Colonic mucosa (tissue), 4 donors: ENCODE measurements at places on chromosomes 6 and 20. TPM values are rescaled to one million over a fixed set of nuclear protein-coding genes. Genes with fewer than 3 reads are reported as not detected.
A peak's percentile ranks its signal among the peaks of the same experiment; 100 is the strongest.

GPX5 gene
- not detected for total RNA-seq

C6orf15 gene
- total RNA-seq: not detected

- DNase-seq: peak; percentile 97
Measured at GRCh38 chr6:32984622-32985389, 16.4 kb downstream of the BRD2 start.

DNA sequence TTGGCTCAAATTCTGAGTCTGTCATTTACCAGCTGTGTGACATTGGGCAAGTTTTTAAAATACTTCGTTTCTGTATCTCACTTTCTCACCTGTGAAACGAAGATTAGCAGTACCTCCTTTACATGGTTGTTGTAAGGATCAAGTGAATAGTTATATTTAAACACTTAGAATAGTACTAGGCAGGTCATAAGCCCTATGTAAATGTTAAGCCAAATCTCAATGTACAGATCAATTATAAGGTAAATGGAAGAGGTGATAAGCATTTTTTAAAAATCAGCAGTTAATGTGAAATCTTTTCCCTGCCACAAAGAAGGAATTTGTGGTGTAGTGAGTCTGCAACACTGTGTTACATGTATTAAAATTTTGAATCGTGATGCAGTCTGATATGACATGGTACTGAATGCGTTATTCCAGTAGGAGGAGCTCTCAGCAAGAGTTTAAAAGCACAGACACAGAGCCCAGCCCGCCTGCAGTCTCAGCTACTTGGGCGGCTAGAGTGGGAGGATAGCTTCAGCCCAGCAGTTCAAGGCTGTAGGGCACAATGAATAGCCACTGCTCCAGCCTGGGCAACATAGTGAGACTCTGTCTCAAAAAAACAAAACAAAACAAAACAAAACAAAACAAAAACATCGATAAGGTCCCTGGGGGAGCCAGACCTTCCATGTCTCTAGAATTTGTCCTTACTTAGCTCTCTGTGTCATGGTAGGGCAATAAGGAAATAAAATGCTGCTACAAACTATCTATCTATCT is 46.0 kb downstream of the GTF2H5 start:
- peak; percentile 71 for DNase-seq

LY6G6D gene
- total RNA-seq: not detected

GRCh38 chr20:53617791-53618489 is 24.3 kb upstream of the ZNF217 start:
- no peak for DNase-seq

ID4 gene
- total RNA-seq: 5.3 TPM

SLA2 gene
- total RNA-seq: 0.59 TPM

GRCh38 chr6:146813554-146813953 is 214.8 kb downstream of the ADGB start:
- DNase-seq: no peak

RHAG gene
- total RNA-seq: 0.54 TPM

SPATS1 gene
- total RNA-seq: not detected

DNA sequence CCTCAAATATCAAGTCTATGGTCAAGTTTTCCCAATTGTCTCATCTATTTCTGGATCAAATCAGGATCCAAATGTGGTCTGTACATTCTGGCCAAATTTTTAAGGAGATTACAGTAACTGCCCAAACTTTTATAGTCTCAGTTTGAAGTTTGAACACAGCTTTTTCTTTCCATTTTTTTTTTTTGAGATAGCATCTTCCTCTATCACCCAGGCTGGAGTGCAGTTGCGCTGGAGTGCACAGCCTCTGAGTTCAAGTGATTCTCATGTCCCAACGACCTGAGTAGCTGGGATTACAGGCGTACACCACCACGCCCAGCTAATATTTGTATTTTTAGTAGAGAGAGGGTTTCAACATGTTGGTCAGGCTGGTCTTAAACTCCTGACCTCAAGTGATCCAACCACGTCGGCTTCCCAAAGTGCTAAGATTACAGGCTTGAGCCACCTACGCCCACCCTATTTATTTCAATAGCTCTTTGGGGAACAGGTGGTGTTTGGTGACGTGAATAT is 84.9 kb upstream of the CARMIL1 start:
- no peak for DNase-seq

COL9A3 gene
- total RNA-seq: 3.6 TPM

TBX18 gene
- 0.35 TPM for total RNA-seq

WFDC12 gene
- not detected for total RNA-seq

- DNase-seq: no peak
Measured at GRCh38 chr6:16251706-16252105, 13.3 kb downstream of the GMPR start.

OR2B6 gene
- not detected for total RNA-seq

DNA sequence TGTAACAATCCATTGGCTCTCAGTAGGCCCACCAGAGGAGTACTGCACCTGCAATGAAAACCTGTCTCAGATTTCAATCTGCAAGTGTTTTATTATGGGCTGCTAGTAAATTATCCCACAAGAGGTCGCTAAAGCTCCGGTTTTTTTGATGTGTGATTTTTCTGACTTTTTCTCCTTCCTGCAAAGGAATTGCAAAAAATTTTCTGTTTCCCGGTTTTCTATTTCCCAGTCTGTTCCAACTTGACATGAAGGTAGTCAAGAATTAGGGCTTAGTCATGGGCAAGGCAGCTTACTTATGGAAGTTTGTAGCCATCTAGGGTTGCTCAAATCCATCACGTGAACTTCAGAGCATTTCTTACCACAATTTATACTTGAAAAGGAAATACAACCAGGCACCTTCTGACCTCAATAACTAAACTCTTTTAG is 38.5 kb upstream of the AHI1 start:
- DNase-seq: no peak

NKAIN4 gene
- not detected for total RNA-seq

GRCh38 chr6:72940265-72940664 is 285.0 kb downstream of the KHDC1L start:
- no peak for DNase-seq

DNA sequence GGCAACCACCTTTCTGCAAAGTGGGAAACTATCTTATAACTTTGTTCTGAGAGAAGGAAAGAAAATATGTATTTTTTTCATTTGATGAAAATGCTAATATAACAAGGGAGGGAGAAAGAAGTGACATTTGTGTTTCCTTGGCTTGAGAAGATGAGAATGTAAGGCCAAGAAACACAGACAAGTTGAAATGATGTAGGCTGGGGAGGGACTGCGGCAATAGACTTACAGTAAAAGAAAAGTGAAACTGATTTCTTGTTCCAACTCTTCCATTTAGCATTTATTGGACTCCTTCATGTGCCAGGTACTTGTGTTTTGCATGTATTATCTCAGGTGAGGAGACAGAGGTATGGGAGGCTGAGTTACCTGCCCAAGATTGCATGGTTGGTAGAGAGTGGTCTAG is 130.9 kb downstream of the CARMIL1 start:
- DNase-seq: no peak

GRCh38 chr6:75676377-75676776 is 72.7 kb upstream of the MYO6 start:
- no peak for DNase-seq

DNA sequence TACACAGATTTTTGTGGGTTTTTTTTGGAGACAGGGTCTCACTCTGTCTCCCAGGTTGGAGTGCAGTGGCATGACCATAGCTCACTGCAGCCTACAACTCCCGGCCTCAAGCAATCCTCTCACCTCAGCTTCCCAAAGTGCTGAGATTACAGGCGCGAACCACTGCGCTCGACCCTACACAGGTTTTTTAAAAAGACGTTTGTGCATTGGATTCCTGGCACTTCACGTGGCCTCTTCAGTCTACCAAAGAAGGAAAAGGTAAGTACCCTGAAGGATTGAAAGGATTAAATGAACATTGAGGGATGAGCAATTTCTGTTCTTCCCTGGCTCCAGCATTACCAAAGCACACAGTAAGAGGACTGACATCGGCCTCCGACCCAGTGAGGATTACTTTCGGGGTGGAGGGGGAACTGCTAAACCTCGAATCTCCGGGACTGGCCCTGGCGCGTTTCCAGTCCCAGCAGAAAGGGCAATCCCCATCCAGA is 556 bp upstream of the YWHAB start:
- DNase-seq: no peak

PSMB8 gene
- 154 TPM for total RNA-seq
